ENCODE measurements at places on chromosomes 12 and 14. TPM values are rescaled to one million over a fixed set of nuclear protein-coding genes. Genes with fewer than 3 reads are reported as not detected.

ACACB gene
- 63.3 TPM for total RNA-seq

GRCh38 chr12:14696265-14696741 lies at the start of gene GUCY2C:
Gene GUCY2C, minus strand, starts transcription at chr12:14696599. Its CDS starts 151 bp downstream, at chr12:14696448.
- no peaks in the 10 kb centered on the region for H3K4me1 ChIP-seq
- no peak within 1 kb of the TSS for H3K27ac ChIP-seq
- H3K4me3 ChIP-seq, result no peak within 1 kb of the TSS
- DNase-seq, result no peak

DNA sequence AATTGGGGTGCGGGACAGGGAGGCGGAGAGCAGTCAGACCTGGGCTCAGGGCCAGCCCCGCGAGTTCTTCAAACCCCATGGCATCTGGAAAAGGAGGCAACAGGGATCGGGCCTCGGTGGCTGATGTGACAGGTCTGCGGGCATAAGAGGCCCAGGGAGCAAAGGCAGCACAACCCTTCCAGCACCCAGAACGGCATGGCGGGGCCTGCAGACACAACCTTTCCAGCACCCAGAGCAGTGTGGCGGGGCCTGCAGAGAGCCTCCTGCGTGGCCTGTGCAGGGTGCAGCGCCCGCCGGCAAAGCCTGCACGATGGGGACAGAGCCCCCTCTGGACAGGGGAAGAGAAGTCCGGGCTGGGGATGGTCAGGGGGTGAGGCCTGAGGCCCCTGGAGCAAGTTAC lies 26.2 kb upstream of the TRAF3 start:
- no peaks in the 10 kb centered on the region for H3K4me1 ChIP-seq
- no peak overlapping the region for H3K27ac ChIP-seq
- H3K27me3 ChIP-seq, result no peaks in the 10 kb centered on the region
- no peaks in the 10 kb centered on the region for H3K36me3 ChIP-seq
- H3K4me3 ChIP-seq, result no peak overlapping the region
- no peak for DNase-seq

PMEL gene
- total RNA-seq, result 0.18 TPM
